Forelimb muscle (tissue), 1 donor: ENCODE measurements at places on chromosomes 5 and 9.

DNA sequence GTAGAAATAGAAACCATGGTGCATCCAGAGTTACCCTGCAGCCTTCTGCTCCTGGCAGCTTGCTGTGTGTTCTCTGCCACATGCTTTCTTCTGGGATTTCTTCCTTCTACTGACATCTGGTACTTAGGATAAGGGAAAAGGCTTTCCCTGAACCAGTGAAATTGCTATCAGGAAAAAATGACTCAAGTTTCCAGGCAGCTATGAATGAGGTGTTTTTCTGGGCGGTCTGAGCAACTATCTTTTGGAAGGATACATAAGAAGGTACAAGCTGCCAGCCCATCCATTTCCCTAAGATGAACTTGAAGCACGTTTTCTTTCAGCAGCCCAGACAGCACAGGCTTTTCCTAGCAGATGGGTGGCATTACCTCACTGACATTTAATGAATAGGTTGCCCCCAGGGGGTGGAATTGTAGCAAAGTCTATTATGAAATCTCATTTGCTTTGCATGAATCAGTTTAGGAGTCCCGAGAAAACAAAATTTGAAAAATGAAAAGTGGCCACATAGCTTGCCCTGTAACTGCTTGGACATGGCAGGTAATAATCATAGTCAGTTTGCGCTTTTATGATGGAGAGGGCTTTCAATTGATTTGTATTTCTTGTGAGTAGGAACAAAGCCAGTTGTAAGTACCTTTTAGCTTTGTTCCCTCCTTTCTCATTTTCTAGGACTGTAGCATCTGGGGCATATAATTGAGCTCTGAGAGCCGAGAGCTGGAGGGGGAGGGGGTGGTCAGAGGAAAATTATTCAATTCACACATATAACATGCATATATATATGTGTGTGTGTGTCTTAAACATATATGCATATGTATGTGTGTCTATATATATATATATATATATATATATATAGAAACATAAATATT, 108.5 kb downstream of the C9orf152 start:
- no peak for DNase-seq

DNA sequence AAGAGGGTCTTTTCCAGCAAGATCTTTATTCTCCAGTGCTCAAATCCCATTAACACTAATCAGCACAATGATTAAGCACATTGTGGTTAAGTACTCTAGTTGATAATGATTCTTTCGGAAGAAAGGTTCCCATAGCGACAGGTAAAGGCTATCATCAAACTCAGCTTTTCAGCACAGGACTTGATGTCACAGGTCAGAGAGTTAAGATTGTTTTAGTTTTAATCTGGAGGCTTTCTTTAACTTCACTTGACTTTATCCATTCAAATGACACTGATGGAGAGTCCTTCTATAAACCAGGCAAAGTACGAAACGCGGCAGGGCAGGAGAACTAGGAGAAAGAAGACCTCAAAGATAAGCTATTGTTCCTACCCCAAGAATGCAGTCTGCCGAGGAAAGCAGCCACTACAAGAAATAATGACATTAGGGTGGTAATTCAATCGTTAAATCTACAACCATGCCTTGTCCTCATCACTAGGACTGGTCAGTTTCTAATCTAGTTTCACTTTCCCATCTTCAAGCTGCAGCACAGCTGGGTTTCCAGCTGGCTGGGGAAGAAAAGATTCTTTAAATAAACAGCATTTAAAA, 4.6 kb downstream of the NRG2 start:
- no peak for DNase-seq

- DNase-seq, result no peak
These were observed 112.7 kb upstream of the ITGA1 start for GRCh38 chr5:52674815-52675545.

DNA sequence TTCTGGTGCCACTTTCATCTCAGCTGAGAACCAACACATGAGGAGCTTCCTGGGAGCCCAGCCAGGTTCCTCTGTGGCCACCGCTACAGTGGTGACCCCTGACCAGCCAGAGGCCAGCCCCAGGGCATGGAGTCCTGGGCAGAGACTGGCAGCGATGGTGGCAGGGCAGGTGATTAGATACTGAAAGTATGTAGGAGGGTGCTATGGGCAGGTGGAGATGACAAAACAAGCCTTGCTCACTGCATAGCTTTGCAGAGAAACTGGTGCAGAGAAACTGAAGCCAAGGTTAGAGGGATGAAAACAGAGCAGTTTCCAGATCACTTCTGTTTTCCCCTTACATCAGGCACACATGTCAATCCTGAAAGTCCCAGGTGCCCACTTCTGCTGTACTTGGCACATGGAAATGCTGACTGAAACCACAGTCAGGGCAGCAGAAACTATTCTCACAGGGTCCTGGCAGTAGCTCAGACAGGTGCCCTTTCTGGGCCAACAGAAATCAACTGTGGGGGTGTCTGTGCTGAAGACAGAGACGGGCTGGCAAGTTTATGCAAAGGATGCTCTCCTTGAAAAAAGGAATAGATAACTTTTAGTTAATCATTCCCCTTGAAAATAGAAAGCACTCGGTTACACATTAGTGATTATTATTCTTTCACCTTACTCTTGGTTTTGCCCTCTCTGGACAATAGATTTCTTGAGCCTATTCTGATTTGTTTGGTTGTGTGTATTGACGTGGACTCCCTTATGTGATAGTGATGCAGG, 90.3 kb downstream of the ANKRD55 start:
- no peak for DNase-seq

GRCh38 chr9:97491216-97491999, 10.1 kb upstream of the TMOD1 start:
- DNase-seq, result no peak

- DNase-seq, result no peak
These were observed 100.2 kb downstream of the MRPL36 start for GRCh38 chr5:1699394-1699793.

GRCh38 chr5:109571785-109572184, 117.9 kb upstream of the MAN2A1 start:
- no peak for DNase-seq

DNA sequence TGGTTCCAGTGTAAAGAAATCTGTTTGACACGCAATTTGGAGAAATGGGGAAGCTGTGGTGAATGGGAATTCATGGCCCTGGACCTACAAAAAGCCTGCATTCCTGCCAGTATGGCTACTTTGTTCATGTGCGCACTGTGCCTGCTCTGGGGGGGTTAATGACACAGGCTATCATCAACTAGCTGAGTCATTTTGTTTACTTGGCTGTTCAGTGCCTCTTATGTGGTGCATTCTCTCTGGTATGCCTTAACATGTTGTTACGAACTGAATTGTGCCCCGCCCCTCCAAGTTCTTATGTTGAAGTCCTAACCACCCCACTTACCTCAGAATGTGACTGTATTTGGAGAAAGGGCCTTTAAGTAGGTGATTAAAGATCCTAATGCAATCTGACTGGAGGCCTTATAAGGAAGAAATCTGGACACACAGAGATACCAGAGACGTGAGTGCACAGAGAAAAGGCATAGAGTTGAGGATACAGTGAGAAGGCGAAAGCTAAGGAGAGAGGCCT, 20.4 kb upstream of the UBAP1 start:
- DNase-seq, result no peak

- DNase-seq, result no peak
These were observed 32.9 kb downstream of the ACER2 start for GRCh38 chr9:19441730-19442129.

DNA sequence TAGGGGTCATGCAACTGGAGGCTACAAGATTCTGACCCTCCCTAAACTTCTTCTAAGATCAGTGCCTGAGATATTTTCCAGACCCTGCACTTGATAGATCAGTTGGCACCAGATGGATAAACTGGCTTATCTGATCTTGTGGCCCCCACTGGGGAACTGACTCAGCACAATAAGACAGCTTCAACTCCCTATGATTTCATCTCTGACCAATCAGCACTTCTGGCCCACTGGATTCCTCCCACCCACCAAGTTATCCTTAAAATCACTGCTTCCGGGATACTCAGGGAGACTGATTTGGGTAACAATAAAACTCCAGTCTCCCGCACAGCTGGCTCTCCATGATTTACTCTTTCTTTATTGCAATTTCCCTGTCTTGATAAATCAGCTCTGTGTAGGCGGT, 2180.4 kb upstream of the WWC1 start:
- DNase-seq, result no peak

- DNase-seq, result no peak
These were observed 110.9 kb downstream of the PAX5 start for GRCh38 chr9:36923025-36923625.

GRCh38 chr5:93658044-93658443, 75.0 kb downstream of the NR2F1 start:
- DNase-seq, result no peak

- DNase-seq, result no peak
These were observed 7.6 kb downstream of the FYB1 start for GRCh38 chr5:39211773-39212172.

GRCh38 chr9:32884482-32884881, 101.1 kb downstream of the TMEM215 start:
- no peak for DNase-seq

- no peak for DNase-seq
These were observed 34.7 kb downstream of the LMNB1 start for GRCh38 chr5:126811515-126812198.

GRCh38 chr9:18045326-18045725, 428.6 kb upstream of the ADAMTSL1 start:
- no peak for DNase-seq

DNA sequence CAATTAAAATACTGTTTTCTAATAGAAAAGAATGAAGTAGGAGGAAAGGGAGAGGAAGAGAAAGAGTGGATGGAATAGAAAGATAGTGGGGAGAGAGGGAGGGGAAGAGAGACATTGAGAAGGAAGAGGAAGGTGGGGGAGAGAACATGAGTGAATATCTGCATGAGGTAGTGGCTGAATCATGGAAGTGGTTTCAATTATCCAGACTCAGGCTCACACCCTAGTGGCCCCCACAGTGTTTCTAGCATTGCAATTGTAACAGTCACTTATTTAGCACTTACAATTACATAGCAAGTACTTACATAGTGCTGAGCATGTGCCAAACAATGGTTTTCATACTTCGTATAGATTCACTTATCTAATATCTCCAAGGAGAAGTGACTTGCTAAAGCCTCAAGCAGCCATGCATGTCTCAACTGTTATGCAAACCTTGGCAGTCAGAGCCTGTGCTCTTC, 72.7 kb downstream of the CAST start:
- no peak for DNase-seq

- DNase-seq, result no peak
These were observed 5.9 kb downstream of the TRIO start for GRCh38 chr5:14148890-14149671.

DNA sequence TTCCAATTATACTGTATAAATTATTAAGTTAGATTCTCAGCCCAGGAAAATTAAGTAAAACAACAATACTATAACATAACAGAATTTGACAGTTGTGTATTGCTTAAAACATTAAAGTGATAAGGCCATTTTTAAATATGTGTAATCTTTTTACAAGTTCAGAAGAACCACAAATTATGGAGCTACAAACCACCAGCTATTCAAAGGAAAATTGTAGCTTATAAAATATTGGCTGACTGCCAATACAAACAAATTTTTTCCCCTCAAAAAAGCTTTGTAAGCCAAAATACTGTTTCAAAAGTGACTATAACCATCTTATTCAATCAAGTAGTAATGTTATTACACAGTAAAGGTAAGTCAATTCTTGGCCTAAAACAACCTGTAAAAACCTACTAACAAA, 21.9 kb downstream of the STRBP start:
- DNase-seq, result no peak

DNA sequence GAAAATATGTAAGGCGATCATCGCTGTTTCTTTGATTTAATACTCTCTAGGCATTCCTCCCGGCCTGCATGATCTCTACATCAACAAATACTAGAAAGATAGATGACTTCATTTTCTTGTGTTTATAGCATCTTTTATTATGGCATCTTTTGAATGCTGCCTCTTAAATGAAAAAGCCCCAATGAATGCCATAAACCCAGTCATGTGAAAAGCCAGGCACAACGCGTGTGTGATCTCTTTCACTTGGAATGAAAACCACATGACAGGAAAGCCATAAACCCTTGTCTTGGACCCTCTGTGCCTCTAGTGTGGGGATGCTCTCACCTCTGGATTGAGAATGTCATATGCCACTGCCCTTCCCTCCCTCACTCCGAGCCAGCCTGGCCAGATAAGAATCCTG, 476.2 kb downstream of the SEMA5A start:
- DNase-seq, result no peak

DNA sequence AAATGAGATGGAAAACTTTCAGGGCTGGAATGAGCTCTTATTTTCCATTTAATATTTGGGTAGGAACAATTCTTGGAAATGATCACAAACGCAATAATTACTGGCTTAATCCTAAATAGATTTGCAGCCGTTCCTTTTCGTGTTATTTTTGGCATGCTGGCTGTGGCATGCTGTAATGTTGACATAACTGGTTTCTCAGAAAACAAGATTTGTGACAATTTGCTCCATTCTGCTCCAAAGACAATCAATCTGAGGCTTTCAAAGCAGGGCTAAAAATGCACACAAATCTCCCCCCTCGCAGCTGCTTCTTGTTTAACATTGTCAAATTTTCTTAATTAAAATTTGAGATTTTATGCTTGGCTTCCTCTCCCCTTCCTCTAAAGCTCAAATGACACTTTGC, 151.2 kb downstream of the TTC39B start:
- peak; percentile 58 for DNase-seq

- DNase-seq, result no peak
These were observed 29.6 kb upstream of the GRXCR2 start for GRCh38 chr5:145902421-145902820.

- no peak for DNase-seq
These were observed 3.2 kb upstream of the ACOT12 start for GRCh38 chr5:81397176-81397575.

DNA sequence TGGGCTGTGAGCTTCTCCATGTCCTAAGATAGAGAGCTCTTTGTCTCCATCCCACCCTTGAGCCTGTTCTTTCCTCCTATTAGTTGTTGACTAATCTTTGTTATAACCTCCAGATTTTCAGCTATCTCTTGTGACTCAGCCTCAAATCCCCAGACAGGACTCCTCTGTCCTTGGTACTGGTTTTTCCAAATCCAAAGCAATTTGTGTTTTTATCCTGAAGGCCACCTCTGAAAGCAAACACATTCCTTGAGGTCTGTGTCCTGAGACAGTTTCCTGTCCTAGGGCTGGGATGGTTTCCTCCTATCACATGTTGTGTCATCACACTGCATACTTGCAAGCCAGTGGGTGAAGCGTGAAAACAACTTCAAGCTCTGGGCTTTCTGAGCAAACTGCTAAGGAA, 8.5 kb downstream of the TNC start:
- no peak for DNase-seq

- no peak for DNase-seq
These were observed 12.4 kb downstream of the ANKRD33B start for GRCh38 chr5:10576121-10576789.
